ENCODE measurements at places on chromosomes 2 and 18. TPM values are rescaled to one million over a fixed set of nuclear protein-coding genes. Genes with fewer than 3 reads are reported as not detected.

DYNAP gene
- 0.10 TPM for total RNA-seq

- no peak for DNase-seq
Measured at GRCh38 chr2:46183426-46183825, 113.8 kb upstream of the EPAS1 start.

GRCh38 chr2:43269074-43269572 is 42.7 kb upstream of the ZFP36L2 start:
- DNase-seq = no peak

CAPN13 gene
- total RNA-seq = 0.30 TPM

DNA sequence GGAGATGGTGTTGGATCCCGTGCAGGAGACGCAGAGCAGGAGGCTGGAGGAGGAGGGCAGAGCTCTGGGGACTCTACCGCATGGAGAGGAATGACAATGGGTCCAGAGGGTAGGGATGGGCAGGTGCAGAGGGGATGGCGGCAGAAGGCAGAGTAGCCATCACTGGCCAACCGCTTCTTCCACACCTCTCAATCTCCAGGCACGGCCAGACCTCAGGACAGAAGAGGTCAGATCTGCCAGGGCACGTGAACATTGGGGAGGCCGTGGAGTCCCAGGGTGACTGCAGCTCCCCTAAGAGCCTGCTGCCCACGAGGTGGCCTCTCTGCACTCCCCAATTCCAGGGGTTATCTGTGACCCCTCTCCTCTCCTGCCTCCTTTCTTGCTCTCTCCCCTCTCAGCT is 162.7 kb upstream of the HDAC4 start:
- no peak for DNase-seq

CNTNAP5 gene
- total RNA-seq = 0.10 TPM

GTF2A1L gene
- 1.5 TPM for total RNA-seq

DNA sequence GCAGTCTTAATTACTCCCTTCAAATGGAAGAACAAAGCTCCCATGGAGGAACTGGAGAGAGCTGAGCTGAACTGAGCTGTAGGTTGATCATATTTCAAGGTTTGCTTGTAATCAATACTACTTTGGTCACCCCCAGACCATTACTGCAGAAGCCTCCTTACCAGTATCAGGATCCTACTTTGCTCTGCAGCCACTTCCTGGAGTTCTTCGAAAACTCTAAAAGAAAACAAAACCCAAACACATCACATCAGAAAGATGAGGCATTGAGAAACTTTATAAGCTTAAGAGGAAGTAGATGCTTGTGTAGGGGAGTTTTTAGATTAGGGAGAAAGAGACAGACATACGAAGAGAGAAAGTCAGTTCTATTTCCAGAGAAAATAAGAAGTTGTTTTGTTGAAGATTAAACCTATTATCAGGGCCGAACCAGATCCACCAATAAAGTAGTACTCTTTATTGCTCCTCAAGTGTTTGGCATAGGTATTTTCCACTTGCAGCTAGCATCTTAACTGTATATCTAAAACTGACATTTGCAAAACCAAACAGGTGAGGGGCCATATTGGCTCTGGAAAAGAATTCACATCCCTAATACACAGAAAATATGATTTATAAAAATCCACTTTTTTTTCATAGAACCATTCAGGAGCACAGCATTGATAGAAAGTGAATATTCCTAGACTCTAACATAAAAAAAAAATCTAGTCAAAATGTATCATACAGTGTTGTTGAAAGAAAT is 166.9 kb upstream of the KLF7 start:
- no peak for DNase-seq
